ENCODE measurements at places on chromosomes 3 and 15.

- peak; percentile 98 for DNase-seq
Measured at GRCh38 chr15:57218826-57219576, 157.3 kb upstream of the CGNL1 start.

DNA sequence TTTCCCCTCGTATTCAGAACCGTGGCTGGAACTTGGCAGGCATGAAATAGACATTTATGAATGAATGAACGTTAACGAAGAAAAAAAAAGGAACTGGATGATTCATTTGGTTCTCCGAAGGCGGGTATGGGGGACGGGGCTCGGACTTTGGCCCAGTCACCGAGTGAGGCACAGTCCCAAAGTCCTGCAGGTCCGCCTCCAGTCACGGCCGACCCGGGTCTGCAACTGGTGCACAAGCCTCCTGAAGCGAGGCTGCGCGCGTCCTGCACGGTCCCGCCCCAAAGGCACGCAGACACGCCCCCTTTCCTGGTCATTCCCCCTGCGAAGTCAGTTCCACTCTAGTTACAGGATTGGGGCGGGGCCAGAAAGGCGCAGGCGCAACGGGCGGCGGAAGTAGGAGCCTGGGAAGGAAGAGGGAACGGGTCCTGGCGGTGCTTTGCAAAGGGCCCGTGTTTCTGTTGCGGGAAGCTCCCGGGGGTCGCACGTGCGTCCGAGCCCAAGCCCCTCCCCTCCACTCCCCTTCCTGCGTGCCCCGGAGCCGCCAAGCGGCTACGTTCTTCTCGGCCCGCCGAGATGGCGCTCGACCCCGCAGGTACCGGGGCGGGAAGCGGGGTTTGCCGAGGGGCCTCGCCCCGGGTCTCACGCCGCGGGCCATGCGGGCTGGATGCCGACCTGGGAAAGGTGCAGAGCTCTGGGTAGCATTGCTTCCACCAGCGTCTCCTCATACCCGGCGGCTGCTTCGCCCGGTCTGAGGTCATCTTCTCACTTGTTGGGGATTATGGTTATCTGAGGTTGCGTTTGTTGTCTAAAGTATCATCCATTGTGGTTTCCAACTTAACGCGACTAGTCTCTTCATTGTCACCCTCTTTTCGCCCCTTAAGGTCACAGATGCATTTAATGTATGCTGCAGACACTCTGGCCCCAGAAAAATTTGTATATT lies at the start of gene CMC1:
Gene CMC1, plus strand, starts transcription at position 399 of the 940 bp plus-strand sequence. Its CDS starts 175 bp downstream, at position 574.
- DNase-seq, result peak; percentile 96

DNA sequence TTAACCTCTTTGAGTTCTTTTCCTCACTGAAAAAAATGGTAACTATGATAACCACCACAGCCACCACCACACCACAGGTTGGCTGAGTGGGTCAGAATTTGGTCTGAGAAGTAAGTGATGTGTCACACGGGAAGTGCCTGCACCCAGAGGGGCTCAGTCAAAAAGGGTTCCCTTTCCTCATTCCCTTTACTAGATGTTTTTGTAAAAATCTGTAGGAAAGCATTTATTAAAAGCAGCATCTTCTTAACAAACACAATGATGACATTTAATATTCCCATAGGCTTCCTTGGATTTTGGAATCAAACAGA lies 23.2 kb downstream of the CFAP92 start:
- no peak for DNase-seq

DNA sequence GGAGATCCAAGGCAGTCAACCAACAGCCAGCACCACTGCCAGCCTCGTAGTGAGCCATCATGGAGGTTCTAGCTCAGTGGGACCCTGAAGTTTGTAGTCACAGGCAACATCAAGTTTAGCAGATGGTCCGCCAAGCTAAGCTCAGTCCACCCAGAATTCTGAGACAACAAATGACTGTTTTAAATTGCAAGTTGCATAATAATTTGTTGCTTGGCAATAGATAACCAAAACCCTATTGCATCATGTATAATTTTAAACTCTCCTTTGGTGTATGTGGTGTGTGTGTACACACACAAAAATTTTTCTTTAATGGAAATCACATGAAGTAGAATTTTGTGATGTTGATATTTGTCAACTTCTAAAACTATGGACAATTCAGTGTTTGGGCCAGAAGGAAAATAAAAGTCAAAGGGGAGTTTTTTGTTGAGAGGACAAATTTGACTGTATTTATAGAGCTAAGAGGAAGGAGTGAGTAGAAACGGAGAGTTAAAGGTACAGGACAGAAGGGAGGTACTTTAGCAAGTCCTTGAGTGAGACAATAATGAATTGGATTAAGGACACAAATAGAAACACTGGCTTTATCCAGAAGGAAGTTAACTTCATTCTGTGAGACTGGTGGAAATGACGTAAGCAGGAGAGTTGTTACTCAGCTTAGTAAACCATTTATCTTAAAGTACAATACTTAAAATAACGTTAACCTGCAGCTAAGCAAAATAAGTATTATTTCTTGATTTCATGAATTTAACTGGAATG lies 83.6 kb downstream of the NCEH1 start:
- DNase-seq, result peak; percentile 38

- peak; percentile 43 for DNase-seq
Measured at GRCh38 chr15:34818526-34818925, 23.2 kb upstream of the ACTC1 start.

- no peak for DNase-seq
Measured at GRCh38 chr3:52688266-52688665, 2.4 kb downstream of the GNL3 start.

DNA sequence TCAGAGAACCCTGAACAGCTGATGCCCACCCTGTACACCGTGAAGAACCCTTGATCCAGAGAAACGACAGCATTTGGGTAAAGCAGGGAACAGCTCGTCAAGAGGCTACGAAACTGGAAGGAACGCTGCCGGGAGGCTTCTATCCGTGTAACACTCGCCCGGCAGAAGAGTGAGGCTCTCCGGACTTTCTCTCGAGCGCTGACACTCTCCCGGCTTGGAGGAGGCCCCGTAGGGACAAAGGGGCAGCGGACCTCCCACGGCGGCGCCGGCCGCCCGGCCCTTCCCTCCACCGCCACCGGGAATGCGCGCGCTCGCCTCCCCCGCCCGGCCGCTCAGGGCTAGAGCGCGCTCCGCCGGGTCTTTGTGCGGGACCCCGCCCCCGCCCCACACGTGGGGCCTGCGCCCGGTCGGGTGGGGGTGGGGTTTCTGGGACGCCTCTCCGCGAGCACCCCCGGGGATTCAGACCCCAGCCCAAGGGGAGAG lies 1.7 kb downstream of the HYAL2 start:
- peak; percentile 74 for DNase-seq

- DNase-seq, result peak; percentile 49
Measured at GRCh38 chr15:81126892-81127291, 7.2 kb upstream of the CFAP161 start.

- DNase-seq, result peak; percentile 22
Measured at GRCh38 chr15:34799149-34800101, 4.1 kb upstream of the ACTC1 start.
